ENCODE measurements at places on chromosomes 7 and 10.

DNA sequence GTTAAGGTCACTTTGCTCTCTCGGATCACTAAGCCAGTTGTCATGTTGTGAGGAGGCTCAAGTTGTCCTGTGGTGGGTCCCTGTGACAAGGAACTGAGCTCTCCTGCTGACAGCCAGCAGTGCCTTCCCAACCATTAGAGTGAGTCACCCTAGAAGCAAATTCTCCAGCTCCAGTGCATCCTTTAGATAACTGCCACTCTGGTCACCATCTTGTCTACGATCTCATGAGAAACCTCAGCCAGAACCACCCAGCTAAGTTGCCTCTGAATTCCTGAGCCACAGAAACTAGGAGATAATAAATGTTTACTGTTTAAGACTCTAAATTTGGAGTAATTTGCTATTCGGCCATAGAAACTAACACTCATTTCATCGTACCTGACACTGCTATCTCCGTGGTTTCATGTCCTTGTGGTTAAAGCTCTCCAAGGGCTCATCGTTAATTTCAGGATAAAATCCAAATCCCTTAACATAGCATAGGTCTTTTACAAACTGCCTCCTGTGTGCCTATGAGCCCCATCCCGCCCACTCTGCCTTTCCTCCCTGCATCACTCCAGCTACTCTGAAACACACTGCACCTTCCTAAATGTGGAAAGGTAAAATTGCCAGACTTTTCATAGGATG is 56.5 kb upstream of the WIPF3 start:
- no peak for DNase-seq

DNA sequence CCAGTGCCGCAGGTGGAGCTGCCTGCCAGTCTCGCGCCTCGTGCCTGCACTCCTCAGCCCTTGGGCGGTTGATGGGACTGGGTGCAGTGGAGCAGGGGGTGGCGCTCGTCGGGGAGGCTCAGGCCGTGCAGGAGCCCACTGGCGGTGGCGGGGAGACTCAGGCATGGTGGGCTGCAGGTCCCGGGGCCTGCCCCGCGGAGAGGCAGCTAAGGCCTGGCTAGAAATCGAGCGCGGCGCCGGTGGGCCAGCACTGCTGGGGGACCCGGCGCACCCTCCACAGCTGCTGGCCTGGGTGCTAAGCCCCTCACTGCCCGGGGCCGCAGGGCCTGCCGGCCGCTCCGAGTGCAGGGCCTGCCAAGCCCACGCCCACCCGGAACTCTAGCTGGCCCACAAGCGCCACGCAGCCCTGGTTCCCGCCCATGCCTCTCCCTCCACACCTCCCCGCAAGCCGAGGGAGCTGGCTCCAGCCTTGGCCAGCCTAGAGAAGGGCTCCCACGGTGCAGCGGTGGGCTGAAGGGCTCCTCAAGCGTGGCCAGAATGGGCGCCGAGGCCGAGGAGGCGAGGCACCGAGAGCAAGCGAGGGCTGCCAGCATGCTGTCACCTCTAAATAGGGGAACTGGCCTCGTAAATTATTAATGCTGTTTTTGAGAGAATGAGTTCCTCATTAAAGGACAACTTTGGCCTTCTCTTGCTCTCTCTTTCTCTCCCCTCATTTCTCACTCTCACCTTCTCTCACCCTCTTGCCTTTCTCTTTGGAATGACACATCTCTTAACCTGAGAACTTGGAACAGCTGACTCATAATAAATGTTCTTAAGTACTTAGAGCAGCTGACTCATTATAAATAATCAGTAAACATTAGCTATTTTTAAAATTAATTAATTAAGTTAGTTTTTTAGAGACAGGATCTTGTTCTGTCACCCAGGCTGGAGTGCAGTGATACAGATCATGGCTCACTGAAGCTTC is 4.9 kb downstream of the ACADSB start:
- no peak for DNase-seq

DNA sequence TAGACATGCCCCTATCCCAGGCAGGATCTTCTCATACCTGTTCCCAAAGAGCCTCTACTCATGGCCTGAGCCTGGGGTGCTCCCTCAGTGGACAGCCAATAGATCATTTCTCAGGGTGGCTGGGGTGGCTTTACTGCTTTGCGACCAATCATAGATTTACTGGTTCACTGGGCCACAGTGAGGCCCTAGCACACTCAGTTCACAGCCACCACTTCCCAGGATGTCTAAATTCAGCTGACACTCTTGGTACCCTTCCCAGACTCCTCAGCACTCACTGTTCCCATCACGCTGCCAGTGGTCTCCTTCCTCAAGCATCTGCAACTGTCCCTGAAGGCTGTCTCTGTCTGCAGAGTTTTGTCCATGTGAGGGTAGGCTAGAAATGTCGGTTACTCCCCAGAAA is 50.6 kb downstream of the ARHGAP22 start:
- DNase-seq = peak; percentile 50

- no peak for DNase-seq
Observed at GRCh38 chr7:25436413-25436812, 208.1 kb upstream of the NPVF start.

DNA sequence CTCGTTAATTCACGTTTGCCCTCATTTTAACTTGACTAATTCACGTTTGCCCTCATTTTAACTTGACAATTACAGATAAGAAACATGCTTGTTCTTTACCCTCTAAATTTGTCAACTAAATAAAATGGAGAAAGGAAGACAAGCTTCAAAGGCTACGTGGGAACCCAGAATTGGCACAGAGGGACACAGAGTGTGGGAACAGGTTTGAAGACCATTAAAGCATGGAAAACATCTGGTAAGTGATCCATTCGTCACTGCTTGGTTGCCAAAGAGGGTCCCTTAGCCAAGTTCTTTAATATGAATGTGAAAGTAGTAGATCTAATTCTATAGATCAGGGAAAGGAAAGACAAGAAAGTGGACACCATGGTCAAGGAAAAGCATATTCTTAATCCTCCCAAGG is 57.2 kb downstream of the ITIH5 start:
- DNase-seq = no peak

DNA sequence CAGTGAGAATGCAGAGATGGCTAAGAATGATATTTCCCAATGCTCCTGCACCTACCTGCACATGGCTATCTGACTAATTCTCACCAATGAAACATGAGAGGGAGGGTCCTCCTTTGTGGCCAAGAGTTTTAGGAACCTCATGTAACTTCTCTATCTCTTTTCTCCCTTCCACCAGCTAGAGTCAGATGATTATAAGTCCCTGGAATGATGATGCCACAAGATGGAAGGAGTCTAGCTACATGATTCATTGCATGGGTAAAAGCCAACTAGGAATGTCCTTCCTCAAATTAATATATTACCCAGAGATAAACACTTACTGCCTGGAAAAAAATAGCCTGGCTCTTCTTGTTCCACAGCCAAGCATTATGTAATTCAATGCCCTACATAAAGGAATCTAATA is 55.1 kb upstream of the AASS start:
- DNase-seq = no peak

DNA sequence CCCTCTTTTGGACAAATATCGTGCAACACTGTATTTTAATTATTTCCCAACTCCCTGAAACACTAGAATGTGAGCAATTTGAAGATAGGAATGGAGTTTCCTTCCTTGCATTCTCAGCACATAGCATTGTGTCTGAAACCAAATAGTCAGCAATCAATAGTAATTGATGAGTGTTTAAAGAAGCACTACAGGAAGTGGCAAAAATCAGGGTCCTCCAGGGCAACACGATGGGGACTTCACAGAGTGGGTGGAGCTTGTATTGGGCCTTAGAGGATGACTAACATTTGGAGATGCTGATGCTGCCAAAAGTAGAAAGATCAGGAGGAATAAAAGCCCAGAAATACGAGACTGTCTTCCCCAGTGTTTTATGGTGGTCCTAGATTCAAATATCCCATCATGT is 94.9 kb downstream of the NPSR1 start:
- DNase-seq = no peak

- DNase-seq = no peak
Observed at GRCh38 chr10:91556691-91557566, 75.9 kb downstream of the PPP1R3C start.

- DNase-seq = no peak
Observed at GRCh38 chr10:125627646-125628045, 55.3 kb downstream of the TEX36 start.

DNA sequence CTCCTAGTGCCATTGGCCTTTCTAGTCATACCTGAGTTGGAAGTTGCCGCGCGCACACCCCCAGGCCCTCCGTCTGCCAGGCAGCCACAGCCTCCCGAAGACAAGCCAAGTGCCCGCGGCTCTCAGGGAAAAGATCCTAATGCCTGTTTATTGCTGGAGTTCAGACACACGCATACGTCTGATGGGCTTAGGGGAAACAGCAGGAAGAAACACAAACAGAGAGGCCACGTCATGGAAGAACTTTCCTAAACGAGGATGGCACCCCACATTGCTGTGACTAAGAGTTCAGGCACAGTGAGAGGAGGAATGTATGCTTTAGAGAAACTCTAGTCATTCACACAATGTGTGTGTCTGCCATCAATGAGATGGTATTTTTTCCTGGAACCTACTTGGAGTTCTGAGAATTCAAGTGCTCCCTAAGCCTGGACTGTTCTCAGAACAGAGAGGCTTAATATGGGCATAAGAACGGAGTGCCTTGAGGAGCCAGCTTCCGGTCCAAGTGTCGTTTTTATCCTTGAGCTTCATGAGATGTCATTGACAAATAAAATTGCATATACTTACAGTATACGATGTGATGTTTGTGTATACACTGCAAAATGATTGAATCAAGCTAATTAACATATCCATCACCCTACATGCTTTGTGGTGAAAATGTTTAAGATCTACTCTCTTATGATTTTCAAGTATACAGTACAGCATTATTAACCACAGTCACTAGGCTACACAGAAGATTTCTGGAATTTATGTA is 11.6 kb upstream of the RBP3 start:
- DNase-seq = no peak

DNA sequence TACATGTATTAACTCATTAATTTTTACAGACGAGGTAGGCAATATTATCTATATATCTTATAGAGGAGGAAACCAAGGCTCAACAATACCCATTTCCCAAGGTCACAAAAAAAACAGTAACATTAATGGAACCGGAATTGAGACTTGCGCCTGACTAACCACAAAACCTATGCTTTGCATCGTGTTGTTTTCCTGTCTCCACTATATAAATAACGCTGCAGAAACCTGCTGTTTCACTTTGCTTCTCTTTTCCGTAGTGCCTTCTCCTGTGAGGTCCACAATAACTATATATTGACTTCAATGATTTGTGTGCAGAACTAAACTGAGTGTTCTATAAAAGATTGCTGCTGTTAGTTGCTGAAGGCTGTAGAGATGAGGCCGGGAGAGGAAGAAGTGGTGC is 97.7 kb upstream of the RPA3 start:
- DNase-seq = no peak

DNA sequence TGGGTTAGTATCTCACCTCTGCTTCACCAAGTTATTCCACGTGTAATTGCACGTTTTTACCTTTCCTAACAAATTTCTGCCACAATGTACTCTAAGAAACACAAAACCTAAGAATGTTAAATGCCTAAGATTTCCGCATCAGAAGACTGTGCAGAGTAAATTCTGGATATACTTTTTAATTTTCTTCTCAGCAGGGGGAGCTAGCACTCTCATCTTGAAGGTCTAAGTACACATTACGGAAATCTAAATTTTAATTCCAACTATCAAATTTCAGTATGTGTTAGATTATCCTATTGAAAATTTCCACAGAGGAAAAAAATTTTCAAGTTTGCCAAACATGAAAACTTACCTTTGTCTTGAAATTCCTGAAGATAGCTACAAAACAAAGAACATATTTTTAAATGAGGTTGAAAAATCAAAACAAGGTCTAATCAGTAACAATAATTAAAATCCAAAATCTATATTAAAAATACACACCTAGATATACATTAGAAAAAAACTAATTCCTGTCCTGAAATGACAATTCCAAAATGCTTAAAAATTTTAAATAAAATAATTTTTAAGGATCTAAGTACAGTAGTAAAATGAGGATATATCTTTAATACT is 10.5 kb downstream of the SKAP2 start:
- peak; percentile 39 for DNase-seq

DNA sequence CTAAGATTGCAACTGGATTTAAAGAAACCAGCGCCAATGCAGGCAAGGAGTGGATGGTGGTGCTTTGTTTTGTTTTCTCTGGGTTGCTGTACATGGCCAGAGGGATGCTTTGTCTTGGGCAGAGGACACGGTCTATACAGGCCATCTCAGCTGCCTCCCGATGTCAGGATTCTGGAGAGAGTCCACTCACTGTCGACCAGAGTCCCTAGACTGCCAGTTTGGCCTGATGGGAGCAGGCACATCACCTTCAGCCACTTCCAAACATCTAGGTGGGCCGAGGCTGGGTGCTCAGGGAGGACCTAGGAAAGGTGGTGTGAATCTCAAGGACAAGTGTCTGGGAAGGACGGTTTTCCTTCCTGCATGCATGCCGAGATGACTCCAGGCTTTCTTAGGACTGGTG is 152.1 kb downstream of the BUB3 start:
- DNase-seq = no peak

DNA sequence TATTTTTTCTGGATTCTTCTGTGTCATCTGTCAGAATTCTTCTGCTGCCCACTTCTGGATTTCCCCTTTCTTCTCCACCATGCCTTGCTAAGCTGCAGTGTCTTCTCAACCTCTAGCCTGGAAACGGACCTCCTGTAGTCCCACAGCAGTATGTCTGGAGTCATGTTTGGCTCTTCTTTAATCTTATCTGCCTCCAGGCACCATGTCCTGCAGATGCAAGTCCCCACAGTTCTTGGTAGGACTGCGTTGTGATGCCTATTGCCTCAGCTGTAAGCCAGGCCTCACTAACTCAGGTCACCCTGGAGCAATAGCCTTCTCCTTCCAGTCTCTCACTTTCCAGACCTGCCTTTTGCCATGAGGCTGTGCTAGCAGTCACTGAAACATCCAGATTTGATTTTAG is 268.3 kb downstream of the POM121L12 start:
- DNase-seq = no peak

DNA sequence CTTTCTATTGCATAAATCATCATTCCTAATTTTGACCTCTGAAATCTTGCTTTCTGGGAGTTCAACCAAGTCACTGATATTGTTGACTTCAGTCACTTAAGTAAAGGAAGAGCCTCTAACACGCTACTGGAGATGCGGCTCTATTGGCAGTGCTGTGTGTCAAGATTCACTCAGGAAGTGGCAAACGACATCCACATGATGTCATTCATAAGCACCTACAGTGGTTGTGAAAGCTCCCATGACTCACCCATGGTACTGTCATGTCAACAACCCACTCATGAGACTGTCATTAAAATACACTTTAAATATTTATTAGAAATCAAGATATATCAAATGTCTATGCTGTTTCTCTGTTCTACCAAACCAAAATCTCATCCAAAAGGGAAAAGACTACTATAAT is 52.5 kb upstream of the LHFPL3 start:
- no peak for DNase-seq

- no peak for DNase-seq
Observed at GRCh38 chr7:69476416-69476815, 121.9 kb upstream of the AUTS2 start.

- DNase-seq = no peak
Observed at GRCh38 chr10:37101261-37101660, 24.1 kb upstream of the ANKRD30A start.
